ENCODE measurements at places on chromosomes 7 and 10.

- no peaks in the 10 kb centered on the region for H3K36me3 ChIP-seq
- peaks cover 4% of the 10 kb centered on the region for H3K4me1 ChIP-seq
- no peak for DNase-seq
- H3K27ac ChIP-seq: no peak overlapping the region
- no peak overlapping the region for H3K4me3 ChIP-seq
- H3K27me3 ChIP-seq: peaks cover 27% of the 10 kb centered on the region
Observed at GRCh38 chr7:143222782-143223181, 945 bp downstream of the TAS2R40 start.

DNA sequence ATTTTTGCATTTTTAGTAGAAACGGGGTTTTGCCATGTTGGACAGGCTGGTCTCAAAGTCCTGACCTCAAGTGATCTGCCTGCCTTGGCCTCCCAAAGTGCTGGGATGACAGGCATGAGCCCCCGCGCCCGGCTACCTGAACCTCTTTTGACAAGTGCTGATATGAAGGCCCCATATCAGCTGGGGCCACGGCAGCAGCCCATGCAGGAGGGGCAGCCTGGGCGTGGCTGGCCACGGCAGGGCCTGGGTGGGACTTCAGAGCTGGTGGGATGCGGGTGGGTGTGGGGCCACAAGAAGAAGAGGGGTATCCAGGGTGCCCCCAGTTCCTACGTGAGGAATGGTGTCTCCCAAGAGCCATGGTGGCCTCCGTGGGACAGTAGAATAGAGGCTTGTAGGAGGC is 6.9 kb downstream of the LRRC27 start:
- peaks cover 19% of the 10 kb centered on the region for H3K4me1 ChIP-seq
- DNase-seq: no peak
- H3K4me3 ChIP-seq: no peak overlapping the region
- H3K27ac ChIP-seq: no peak overlapping the region

- no peak for DNase-seq
- H3K4me1 ChIP-seq: no peaks in the 10 kb centered on the region
- peaks cover 4% of the 10 kb centered on the region for H3K36me3 ChIP-seq
- H3K27ac ChIP-seq: no peak overlapping the region
- peaks cover 4% of the 10 kb centered on the region for H3K27me3 ChIP-seq
- H3K4me3 ChIP-seq: no peak overlapping the region
Observed at GRCh38 chr7:157528785-157529341, 192.1 kb downstream of the DNAJB6 start.

GRCh38 chr10:5557799-5558771 is 33.3 kb downstream of the CALML3 start:
- no peak for DNase-seq
- no peaks in the 10 kb centered on the region for H3K36me3 ChIP-seq
- H3K27ac ChIP-seq: no peak overlapping the region
- no peak overlapping the region for H3K4me3 ChIP-seq

DNA sequence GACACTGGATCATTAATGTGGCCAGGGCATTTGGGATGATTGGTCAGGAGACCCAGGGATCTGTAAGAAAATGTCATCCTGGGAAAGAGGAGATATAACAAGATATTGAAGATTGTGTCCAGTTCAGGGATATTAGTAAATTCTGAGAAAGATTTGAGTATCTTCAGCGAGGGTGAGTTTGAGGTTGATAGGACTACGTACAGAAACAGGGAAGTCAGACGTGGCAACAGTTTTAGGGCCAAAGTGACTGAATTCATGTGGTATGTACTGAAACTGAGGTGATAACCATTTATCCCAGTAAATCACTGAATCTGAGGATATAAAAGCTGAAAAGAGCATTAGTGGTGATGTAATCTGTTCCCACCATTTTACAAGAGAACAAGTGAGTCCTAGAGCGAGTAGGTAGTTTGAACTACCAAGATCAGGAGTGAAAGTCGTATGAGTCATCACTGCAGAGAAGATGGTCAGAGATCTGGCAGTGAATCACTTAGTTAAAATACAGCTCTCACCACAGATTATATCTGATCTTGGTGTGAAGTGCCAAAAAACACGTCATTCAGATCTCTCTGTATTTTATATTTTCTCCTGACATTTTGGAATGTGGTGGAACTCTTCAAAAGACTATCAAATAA is 220.5 kb downstream of the CDK14 start:
- peak; percentile 13 for DNase-seq
- H3K4me3 ChIP-seq: peak overlapping the region; percentile 58
- no peaks in the 10 kb centered on the region for H3K27me3 ChIP-seq
- peaks cover 38% of the 10 kb centered on the region for H3K4me1 ChIP-seq
- peaks cover 46% of the 10 kb centered on the region for H3K36me3 ChIP-seq

DNA sequence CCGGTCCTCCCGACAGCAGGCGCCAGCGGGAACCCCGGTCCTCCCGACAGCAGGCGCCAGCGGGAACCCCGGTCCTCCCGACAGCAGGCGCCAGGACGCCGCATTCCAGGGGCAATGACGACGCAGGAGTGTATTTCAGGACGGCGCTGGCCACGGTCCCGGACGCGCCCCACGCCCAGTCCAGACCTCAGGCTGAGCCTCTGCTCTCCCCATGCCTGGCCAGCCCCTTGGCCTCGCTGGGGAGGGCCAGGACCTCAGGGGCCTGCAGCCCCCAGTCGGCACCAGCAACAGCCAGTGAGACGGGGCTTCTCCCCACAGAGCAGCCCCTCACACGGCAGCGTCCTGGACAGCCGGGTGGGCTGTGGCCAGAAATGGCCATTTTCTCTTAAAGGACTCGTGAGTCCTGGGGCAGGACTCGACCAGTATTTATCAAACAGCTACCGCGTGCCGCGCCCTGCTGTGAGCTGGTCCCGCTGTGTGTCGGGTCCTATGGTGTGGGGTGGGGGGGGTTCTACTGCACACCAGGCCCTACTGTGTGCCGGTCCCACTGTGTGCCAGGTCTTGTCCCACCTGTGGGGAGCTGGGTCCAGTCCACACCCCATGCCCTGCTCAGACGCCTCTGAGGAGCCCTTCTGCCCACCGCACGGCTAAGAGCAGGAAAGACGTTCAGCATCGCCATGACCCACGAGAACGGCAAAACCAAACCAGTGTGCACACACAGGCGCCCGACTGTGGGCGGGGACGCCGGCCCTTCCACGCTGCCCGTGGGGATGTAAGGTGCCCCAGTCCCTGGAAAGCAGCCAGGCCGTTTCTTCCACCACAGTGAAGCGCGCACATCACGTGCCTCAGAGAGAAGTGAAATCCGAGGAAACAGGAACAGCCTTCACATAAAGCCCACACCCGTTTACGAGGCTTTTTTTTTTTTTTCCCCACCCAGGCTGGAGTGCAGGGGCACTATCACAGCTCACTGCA is 33.3 kb downstream of the GET4 start:
- H3K36me3 ChIP-seq: peaks cover 8% of the 10 kb centered on the region
- no peaks in the 10 kb centered on the region for H3K27me3 ChIP-seq
- H3K27ac ChIP-seq: peak overlapping the region; percentile 88
- peak; percentile 69 for DNase-seq
- H3K4me1 ChIP-seq: peaks cover 15% of the 10 kb centered on the region

DNA sequence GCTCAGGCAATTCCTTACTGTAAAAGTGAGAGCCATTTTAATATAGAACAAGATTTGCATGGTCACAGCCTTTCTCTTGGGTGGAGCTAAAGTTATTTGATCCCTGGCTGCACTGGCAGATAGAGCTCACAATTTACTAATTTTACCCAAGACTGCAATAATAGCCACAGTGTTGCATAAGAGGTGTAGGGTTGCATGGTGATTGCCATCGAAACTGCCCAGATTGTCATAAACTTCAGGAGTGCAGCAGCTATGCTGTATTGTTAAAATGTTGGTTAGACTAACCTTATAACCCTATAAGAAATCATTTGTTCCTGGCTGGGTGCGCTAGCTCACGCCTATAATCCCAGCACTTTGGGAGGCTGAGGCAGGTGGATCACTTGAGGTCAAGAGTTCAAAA is 50.0 kb downstream of the VCL start:
- no peak for DNase-seq
- H3K27ac ChIP-seq: no peak overlapping the region
- peaks cover 36% of the 10 kb centered on the region for H3K36me3 ChIP-seq

DNA sequence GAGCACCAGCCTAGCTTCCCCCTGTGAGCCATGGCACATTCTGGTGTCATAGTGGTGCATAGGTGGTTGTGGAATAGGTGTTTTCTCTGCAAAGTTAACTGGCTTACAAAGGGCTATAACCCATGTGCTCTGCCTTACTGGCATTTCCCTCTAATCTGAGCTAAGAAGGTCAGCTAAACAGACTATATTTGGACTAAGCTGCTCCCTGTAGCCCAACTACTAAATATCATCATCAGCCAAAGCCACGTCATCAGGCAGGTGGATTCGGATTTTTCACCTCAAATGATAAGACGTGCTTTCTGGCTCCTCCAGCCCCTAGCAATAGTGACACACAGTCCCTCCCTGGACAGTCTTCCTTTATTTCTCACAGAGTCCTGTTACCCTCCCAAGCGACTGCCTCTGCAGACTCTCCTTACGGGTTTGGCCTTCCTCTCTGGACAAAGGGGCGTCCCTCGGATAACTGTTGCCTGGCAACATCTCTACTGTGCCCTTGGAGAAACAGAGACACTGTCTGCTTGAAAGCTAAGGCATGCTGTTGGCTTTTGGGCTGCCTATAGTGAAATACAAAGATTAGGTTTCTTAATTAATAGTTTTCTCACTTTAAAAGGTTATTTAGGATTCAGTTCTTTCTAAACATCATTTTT is 9.1 kb downstream of the SLC13A4 start:
- H3K27ac ChIP-seq: no peak overlapping the region
- peaks cover 21% of the 10 kb centered on the region for H3K27me3 ChIP-seq
- no peaks in the 10 kb centered on the region for H3K36me3 ChIP-seq
- H3K4me1 ChIP-seq: no peaks in the 10 kb centered on the region
- H3K4me3 ChIP-seq: no peak overlapping the region

- H3K4me1 ChIP-seq: no peaks in the 10 kb centered on the region
- DNase-seq: no peak
- H3K27ac ChIP-seq: no peak overlapping the region
- H3K27me3 ChIP-seq: no peaks in the 10 kb centered on the region
Observed at GRCh38 chr7:34190299-34190698, 285.0 kb downstream of the BMPER start.

DNA sequence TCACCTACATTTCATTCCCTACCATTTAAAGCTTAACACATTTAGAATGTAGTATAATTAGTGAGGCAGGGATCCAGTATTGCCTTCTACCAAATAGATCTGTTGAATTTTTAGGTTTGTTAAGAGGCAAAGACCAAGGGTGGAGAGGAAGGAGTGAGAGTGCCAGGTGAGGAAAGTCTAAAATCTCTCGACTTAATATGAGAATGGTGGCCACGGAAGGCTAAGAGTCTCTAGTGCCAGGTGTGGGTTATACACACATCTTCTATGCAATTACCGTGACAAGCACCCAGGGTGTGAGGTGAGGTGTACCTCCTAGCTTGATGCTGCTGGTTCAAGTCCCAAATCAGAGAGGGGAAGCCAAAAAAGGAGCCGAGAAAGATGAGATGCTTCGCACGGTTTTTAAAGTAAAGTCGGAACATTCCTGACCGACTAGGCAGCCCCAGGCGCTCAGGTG is 439 bp downstream of the IQUB start:
- peaks cover 15% of the 10 kb centered on the region for H3K4me1 ChIP-seq
- H3K36me3 ChIP-seq: no peaks in the 10 kb centered on the region
- peaks cover 21% of the 10 kb centered on the region for H3K27me3 ChIP-seq

DNA sequence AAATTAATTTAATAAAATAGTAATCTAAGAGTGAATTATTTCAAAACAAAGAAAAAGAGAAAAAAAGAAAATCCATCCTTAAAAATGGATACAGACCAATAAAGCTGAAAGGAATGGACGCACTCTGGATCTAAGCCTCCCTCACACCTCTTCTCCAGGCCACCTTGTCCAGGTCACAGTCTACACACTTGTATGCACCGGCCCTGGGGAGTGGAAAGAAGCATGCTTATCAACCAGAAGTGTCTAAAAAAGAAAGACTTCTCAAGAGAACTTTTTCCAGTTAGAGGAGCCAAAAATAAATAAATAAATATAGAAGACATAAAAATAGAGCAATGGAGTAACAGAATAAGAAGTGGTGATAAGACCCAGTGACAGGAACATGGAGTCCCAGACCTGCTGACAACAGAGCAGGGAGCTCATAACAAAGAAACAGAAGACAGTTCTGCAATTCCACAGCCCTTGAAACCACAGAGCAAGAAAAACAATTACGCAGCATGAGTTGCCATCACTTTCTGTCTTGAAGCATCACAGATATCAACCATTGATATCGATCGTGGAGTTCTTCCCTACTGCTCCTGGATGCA is 311.7 kb upstream of the NFE2L3 start:
- DNase-seq: no peak
- no peaks in the 10 kb centered on the region for H3K36me3 ChIP-seq

GRCh38 chr7:4775848-4776623 is 613 bp downstream of the AP5Z1 start:
- H3K4me1 ChIP-seq: peaks cover 34% of the 10 kb centered on the region
- H3K27me3 ChIP-seq: no peaks in the 10 kb centered on the region
- peak overlapping the region; percentile 99 for H3K27ac ChIP-seq
- no peak for DNase-seq
- peak overlapping the region; percentile 96 for H3K4me3 ChIP-seq

GRCh38 chr7:100489121-100489520 is 5.4 kb downstream of the NYAP1 start:
- no peaks in the 10 kb centered on the region for H3K36me3 ChIP-seq
- peaks cover 10% of the 10 kb centered on the region for H3K4me1 ChIP-seq

DNA sequence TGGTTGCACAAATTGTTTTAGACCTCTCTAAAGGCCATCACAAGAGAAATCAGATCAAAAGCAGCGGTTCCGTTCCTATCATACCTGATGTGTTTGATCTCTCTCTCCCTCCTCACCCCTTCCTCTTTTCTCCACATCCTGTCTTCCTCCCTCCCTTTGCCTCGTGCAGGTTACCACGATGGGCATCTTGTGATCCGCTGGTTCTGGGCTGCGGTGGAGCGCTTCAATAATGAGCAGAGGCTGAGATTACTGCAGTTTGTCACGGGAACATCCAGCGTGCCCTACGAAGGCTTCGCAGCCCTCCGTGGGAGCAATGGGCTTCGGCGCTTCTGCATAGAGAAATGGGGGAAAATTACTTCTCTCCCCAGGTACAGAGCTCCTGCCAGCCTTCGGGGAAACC is 28.5 kb upstream of the STK17A start:
- no peaks in the 10 kb centered on the region for H3K4me1 ChIP-seq
- no peak for DNase-seq
- peaks cover 37% of the 10 kb centered on the region for H3K27me3 ChIP-seq
- H3K4me3 ChIP-seq: no peak overlapping the region

DNA sequence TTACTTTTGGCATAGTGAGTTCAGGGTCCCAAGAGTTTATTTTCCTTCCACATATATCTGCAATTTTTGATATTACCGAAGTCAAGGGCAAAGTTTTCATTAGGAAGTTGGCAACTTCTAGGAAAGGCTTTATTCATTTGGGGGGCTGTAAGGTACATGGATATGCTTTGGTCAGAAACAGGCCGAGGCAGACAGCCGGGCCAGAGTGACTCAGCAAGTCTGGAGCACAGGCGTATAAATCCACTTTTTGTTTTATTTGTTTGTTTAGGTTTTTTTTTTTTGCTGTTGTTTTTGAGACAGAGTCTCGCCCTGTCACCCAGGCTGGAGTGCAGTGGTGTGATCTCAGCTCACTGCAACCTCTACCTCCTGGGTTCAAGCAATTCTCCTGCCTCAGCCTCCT is 3.7 kb downstream of the ZNF680 start:
- H3K36me3 ChIP-seq: peaks cover 48% of the 10 kb centered on the region
- no peak for DNase-seq
- H3K4me3 ChIP-seq: no peak overlapping the region
- H3K27me3 ChIP-seq: no peaks in the 10 kb centered on the region
- no peak overlapping the region for H3K27ac ChIP-seq
- H3K4me1 ChIP-seq: peaks cover 64% of the 10 kb centered on the region

- no peak overlapping the region for H3K4me3 ChIP-seq
- no peaks in the 10 kb centered on the region for H3K36me3 ChIP-seq
- peaks cover 5% of the 10 kb centered on the region for H3K27me3 ChIP-seq
- H3K27ac ChIP-seq: no peak overlapping the region
- no peaks in the 10 kb centered on the region for H3K4me1 ChIP-seq
Observed at GRCh38 chr7:46229409-46229808, 308.3 kb upstream of the IGFBP3 start.
